T1000 (cell line): ENCODE measurements at places on chromosomes 16 and 17.

GRCh38 chr17:30021708-30022317, 80.4 kb downstream of the EFCAB5 start:
- peak; percentile 18 for DNase-seq

GRCh38 chr17:30191072-30191471, 44.4 kb downstream of the SLC6A4 start:
- no peak for DNase-seq

GRCh38 chr16:66299349-66299748, 67.1 kb upstream of the CDH5 start:
- DNase-seq, result no peak

DNA sequence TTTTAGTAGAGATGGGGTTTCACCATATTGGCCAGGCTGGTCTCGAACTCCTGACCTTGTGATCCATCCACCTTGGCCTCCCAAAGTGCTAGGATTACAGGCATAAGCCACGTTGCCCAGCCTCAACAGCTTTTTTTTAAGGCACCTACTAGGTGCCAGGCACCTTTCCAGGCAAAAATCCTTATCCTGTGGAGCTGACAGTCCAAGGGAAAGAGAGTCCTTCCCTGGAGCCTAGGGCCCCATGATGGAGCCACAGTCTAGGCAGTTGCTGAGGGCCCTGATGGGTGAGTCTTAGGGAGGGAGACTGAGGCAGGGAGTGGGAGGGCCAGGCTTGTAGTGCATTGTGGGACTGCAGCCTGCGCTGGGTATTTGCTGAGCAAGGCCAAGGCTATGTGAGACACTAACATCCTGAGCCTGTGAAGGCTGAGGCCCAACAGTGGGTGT, 79.6 kb upstream of the TOB1 start:
- DNase-seq, result no peak

GRCh38 chr17:82519971-82520903, 705 bp downstream of the FOXK2 start:
- DNase-seq, result peak; percentile 22

GRCh38 chr16:14454391-14454790, 175.7 kb downstream of the PARN start:
- DNase-seq, result no peak

DNA sequence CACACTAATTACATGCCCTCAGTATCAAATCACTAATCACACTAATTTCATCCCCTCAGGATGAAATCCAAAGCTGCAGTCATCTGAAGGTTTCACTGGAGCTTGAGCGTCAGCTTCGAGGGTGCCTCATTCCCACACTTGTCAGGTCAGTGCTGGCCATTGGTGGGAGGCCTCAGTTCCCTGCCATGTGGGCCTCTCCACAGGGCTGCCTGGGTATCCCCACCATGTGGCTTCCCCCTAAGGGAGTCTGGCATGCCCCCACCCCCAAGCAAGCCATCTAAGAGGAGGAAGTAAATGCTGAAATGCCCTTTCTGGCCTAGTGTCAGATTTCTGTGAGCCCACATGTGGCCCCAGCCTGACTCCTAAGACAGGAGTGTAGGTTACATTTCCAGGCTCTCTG, 78.6 kb upstream of the CDH5 start:
- DNase-seq, result no peak

GRCh38 chr16:27273670-27274423, 5.3 kb upstream of the NSMCE1 start:
- DNase-seq, result peak; percentile 68

DNA sequence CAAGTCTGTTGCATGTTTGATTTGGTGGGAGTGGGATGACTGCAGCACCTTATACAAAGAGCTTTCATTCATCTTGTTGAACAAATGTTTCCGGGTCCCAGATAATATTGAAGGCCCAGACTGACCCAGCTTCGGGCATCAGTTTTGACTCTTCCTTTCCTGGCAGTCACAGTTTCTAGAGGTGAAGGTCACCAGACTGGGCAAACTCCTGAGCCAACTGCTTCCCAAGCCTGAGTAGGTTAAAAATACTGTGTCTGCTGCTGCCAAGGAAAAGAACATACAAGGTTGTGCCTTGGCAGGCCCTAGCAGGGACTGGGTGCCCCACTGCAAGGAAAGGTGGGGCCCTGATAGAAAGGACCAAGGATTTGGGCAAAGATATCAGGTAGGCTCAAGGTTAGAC, 4.5 kb downstream of the BCKDK start:
- no peak for DNase-seq
